ENCODE measurements at places on chromosomes 3 and 15.

DNA sequence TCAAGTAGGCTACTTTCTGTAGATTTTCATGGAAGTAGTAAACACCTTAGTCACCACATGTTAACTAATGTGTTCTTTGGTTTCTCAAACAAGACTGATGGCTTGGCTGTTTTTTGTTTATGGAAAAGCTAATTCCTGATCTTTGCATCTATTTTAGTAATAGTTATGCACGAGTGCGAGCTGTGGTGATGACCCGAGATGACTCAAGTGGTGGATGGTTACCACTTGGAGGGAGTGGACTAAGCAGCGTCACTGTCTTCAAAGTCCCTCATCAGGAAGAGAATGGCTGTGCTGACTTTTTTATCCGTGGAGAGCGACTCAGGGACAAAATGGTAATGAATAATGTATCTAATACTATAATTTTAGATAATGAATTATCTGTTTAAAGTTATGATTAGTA is 46.6 kb downstream of the SPRED1 start:
- peak; percentile 1 for DNase-seq

DNA sequence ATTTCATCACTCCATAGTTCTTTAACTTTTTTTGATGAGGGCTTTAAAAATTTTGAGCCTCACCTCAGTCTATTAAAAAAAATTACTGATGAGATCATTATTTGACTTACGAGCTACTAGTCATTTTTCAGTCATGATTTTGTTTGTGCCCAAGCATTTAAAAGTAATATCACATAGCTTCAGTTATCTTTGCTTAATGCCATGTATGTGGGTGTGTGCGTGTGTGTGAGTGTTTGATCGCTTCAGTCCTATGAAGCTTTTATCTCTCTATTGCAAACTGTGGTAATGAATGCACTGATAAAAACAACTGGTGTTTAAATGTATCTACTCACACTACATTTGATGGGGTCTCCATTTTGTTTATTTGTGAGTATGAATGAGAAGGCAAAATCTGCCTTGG is 49.8 kb downstream of the RSRC1 start:
- DNase-seq: no peak

DNA sequence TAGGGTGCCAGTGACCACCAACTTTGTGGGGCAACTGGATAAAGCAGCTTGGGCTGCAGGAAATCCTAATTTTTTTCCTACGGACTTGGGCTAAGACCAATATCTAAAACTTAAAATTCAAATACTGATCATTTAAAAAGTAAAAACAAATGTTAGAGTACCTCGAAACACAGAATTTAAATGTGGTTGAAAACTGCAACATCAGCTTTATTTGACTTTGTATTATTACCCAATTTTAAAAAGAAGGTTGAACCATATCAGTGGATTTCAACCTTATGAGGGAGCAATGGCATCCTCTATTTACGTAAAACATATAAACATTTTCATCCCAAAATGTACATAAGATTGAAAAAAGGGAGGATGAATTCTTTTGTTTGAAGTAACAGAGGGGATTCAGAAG is 26.2 kb downstream of the CFAP20DC start:
- no peak for DNase-seq

DNA sequence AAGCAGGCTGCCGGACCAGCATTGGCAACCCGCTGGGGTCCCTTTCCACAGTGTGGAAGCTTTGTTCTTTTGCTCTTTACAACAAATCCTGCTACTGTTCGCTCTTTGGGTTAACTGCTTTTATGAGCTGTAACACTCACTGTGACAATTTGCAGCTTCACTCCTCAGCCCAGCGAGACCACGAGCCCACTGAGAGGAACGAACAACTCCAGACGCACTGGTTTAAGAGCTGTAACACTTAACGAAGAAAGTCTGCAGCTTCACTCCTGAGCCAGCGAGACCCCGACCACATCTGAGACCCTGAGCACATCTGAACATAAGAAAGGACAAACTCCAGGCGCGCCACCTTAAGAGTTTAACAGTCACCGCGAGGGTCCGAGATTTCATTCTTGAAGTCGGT is 10.7 kb upstream of the CCR4 start:
- DNase-seq: no peak

- no peak for DNase-seq
Observed at GRCh38 chr15:52078876-52079700, 33.5 kb downstream of the BCL2L10 start.

GRCh38 chr3:23743141-23743784 is 62.5 kb upstream of the UBE2E1 start:
- DNase-seq: no peak

- no peak for DNase-seq
Observed at GRCh38 chr3:37031096-37031682, 37.9 kb downstream of the MLH1 start.

DNA sequence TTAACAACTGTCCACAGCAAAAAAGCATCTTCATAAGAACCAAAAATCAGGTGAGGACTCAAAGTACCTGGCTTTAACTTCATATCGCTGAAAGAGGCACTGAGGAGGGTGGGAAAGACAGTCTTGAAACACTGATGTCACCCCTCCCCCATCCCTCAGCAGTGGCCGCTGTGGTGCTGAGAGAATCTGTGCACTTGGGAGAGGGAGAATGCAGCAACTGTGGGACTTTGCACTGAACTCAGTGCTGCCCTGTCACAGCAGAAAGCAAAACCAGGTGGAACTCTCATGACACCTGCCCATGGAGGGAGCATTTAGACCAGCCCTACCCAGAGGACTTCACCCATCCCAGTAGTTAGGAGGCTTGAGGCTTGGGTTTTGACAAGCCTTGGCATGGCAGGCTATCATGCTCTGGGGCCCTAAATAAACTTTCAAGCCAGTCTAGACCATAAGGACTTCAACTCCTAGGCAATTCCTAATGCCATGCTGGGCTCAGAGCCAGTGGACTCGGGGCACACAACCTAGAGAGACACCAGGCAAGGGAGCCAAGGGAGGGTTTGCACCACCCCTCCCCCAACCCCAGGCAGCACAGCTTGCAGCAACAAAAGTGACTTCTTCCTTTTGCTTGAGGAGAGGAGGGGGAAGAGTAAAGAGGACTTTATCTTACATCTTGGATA is 6.1 kb upstream of the ZSCAN2 start:
- no peak for DNase-seq

DNA sequence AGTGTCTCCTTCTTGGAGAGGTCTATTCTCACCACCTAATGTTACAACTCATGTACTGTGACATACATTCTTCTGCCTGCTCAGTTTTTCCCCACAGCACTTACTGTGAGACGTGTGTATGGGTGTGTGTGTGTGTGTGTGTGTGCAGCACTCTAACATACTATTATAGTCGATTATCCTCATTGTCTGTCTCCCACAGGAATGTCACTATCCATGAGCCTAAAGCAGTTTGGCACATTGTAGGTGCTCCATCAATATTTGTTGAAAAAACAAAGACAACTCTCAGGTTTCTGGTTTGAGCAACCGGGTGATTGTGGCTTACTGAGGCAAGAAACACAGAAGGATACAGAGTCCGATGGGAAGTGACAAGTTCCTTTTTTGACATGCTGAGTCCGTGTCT is 8.6 kb upstream of the ZNF148 start:
- DNase-seq: no peak

GRCh38 chr15:45107941-45108630 is 5.9 kb downstream of the DUOX2 start:
- DNase-seq: no peak

GRCh38 chr3:127324913-127325628 is 37.2 kb upstream of the PRR20G start:
- no peak for DNase-seq

GRCh38 chr3:158420654-158421396 is 150.2 kb upstream of the MLF1 start:
- no peak for DNase-seq

GRCh38 chr3:134144694-134145093 is 106.0 kb downstream of the RYK start:
- DNase-seq: no peak

GRCh38 chr15:81049835-81050234 is 49.1 kb downstream of the TLNRD1 start:
- no peak for DNase-seq

GRCh38 chr15:40873694-40874561 is at the start of gene RHOV:
Gene RHOV (minus strand): TSS chr15:40874234. CDS start chr15:40874139, 95 bp downstream.
- DNase-seq: no peak
